RPMI7951 (cell line): ENCODE measurements at places on chromosomes 1 and 21.

GRCh38 chr1:93304716-93305138 lies 41.0 kb upstream of the DR1 start:
- peak; percentile 63 for DNase-seq

DNA sequence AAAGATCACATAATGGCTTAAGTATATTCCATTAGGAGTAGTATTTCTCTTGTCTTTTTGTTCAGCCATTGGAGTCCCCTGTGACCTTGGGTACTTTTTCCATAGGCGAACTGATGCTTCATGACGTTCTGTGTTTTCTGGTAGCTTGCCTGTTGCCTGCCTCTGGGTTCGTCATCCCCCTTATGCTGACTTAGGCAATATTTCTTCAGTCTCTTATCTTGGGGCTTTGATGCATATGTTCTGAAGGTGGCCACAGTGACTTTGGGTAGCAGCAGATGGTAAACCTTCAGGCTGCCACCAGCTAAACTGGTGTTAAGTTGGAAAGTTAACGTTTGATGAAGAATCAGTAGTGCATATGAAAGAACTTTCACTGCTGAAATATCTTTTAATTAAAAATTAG lies 170.2 kb downstream of the RPS6KC1 start:
- DNase-seq: no peak

GRCh38 chr1:114723457-114723856 lies 6.9 kb upstream of the NRAS start:
- no peak for DNase-seq

- no peak for DNase-seq
These were observed 267.7 kb upstream of the PROX1 start for GRCh38 chr1:213720032-213720431.

DNA sequence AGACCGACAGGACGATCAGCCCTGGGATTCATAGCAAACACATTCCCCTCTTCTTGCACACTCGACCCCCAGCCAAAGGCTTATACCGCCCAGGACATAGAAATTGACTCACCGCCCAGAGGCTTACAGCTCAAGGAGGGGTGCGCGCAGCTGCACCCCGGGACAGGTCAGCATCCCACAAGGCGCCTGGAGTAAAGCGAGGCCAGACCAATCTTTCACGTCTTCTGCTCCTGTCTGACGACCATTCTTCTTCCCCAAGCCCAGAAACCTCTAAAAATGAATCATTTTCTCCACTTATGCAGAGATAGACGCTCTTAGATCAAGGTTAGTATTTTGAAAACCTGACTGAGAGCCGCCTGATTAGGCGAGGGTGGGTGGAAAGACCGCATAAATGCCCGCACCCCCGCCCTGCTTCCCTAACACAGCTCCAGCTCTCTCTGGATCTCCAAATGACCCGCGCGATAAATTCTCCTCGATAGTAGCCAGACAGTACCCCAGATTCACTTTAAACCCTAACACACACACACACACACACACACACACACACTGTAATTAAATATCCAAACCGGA lies 1.9 kb upstream of the LHX8 start:
- no peak for DNase-seq

GRCh38 chr21:28991861-28992525 lies 684 bp downstream of the LTN1 start:
- no peak for DNase-seq

- DNase-seq: no peak
These were observed 37.6 kb upstream of the BTG3 start for GRCh38 chr21:17650292-17650691.

GRCh38 chr1:107048241-107048640 lies 8.2 kb upstream of the PRMT6 start:
- DNase-seq: no peak

DNA sequence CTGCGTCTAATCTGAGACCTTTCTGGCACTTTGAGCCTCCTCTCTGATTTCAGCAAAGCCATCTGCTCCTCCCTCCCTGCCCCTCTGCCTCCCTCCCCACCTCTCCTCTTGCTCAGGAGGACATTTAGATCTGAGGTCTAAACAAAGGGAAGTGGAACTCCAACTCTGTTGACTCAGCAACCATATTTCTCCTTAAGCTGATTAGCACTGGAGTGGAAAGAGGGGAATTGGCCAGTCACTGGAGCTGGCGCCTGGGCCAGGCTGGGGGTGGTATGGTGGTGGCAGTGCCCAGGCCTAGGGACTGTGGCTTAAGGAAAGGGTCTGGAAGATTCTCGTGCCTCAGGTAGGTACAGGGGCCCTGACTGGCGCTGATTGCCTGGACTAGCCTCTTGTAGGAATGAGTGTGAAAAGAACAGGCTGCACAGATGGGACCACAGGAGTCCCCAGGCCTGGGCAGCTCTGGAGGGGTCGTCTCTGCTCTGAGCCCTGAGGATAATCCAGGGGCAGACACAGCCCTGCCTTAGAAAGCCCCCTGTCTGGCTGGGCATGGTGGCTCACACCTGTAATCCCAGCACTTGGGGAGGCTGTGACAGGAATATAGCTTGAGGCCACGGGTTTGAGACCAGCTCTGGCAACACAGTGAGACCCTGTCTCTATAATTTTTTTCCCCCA lies 11.9 kb downstream of the SH2D2A start:
- peak; percentile 41 for DNase-seq

GRCh38 chr1:115539736-115540135 lies 102.0 kb upstream of the VANGL1 start:
- DNase-seq: no peak

- no peak for DNase-seq
These were observed 54.2 kb downstream of the SLC37A1 start for GRCh38 chr21:42567861-42568260.

GRCh38 chr1:161131523-161132409 lies 701 bp downstream of the DEDD start:
- no peak for DNase-seq

- DNase-seq: no peak
These were observed 212.9 kb downstream of the KCNH1 start for GRCh38 chr1:210920716-210921694.

GRCh38 chr1:94072840-94073522 lies 48.0 kb downstream of the ABCA4 start:
- DNase-seq: no peak

DNA sequence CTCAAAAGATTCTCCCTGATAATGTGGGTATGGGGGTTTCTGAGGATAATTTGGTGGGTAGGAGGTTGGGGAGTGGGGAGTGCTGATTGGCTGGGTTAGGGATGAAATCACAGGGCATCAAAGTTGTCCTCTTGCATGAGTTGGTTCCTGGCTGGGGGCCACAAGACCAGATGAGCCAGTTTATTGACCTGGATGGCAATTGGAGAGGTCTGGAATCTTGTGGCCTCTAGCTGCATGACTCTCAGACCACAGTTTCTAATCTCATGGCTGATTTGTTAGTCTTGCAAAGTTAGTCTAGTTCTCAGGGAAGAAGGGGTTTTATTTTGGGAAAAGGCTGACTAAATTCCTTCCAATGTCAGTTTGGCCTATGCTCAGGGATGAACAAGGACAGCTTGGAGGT lies 3.3 kb upstream of the GBP1 start:
- peak; percentile 91 for DNase-seq

- DNase-seq: no peak
These were observed 32.0 kb upstream of the LRP8 start for GRCh38 chr1:53359934-53360276.

DNA sequence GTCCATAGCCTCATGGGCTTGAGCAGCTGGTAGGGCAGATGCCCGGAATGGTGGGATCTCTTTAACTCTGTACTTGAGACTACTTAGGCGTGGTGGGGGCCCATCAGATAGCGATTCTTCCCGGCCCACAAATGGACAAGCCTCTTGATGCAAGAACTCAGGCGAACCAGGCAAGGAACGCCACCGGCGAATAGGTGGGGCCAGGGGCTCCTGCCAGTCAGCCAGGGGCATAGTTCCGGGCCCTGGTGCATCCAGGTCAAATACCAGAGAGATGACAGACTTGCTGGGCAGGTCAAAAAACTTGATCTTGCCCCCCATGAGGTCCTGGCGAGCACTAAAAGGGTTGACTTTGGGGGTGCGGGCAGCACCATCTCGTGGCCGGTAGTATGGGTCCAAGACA lies 4.8 kb upstream of the MUTYH start:
- no peak for DNase-seq

GRCh38 chr1:242641461-242641860 lies 117.0 kb upstream of the PLD5 start:
- DNase-seq: no peak

GRCh38 chr1:219460896-219461815 lies 151.7 kb downstream of the ZC3H11B start:
- DNase-seq: peak; percentile 83

DNA sequence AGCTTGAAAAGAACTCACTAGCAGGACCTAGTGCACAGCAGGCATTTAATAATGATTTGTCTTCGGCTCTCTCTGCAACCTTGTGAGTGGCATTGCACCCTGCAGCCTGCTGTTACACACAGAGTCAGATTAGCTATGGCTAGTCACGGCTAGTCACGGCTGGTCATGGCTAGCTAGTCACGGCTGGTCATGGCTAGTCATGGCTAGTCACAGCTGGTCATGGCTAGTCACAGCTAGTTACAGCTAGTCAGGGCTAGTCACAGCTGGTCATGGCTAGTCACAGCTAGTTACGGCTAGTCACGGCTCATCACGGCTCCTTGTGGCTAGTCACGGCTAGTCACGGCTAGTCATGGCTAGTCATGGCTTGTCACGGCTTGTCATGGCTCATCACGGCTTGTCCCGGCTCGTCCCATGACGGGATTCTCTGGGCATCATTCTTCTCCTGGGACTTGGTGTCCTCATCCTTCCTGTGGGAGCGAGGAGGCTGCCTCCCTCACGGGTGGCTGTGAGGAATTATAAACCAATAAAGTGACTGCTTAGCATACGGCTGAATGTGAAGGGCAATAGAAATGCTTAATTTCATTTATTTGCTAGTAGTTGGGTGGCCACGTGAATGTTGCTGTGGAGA lies 12.5 kb upstream of the KIF26B start:
- no peak for DNase-seq

DNA sequence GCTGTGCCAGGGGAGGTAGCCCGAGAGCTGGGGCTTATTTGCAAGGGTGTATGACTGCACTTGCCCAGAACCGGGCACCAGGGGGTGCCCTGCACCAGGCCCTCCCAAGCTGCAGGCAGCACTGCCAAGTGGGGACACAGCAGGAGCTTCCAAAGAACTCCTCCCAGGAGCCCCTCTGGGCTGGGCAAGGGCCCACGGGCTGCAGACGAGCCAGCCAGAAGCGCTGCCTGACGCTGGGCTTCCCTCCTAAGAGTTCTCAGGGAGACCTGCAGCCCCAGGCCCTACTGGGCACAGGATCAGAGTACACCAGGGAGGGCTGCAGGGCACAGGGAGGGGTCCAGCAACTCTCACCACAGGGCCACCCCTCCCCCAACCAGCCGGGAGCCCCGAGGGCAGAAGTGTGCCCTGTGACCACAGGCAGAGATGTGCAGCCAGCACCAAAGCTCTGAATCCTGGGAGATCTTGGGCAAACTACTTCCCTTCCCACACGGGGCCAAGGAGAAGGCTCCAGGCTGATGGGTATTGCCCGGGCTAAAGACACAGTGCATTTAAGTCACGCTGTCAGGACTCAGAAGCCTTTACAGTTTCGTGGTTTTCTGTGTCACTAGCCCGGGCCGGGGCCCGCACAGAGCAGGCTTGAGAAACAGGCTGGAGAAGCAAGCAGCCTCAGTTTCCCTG lies 63.4 kb downstream of the KCNAB2 start:
- peak; percentile 55 for DNase-seq

DNA sequence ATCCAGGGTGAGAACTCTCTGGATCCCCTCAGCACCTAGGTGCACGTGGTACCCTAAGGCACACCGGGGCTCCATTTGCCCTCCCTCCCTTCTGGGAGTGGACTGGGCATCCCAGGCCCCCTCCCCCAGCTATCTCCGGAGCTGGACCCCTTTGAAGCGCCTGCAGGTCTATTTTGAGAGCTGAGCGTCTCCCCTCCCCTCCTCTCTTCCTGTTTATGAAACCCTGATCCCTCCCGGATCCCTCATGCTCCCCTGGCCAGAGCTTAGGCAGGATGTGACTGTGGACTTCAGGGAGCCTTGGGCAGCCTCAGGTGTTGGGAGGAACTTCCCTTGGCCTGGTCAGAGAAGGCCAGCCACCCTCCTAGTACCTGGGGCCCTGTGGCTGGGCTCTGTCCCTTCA lies 10.2 kb downstream of the RPS6KA1 start:
- no peak for DNase-seq

- DNase-seq: no peak
These were observed 140.8 kb downstream of the PTGER3 start for GRCh38 chr1:70906800-70907199.

- DNase-seq: peak; percentile 89
These were observed 484.8 kb downstream of the PTPRC start for GRCh38 chr1:199123615-199124014.

- DNase-seq: no peak
These were observed 203.8 kb downstream of the LMX1A start for GRCh38 chr1:165152727-165153126.
